Spleen (tissue), 13 donors: ENCODE measurements at places on chromosomes 12 and 14. TPM values are rescaled to one million over a fixed set of nuclear protein-coding genes. Genes with fewer than 3 reads are reported as not detected.
A peak's percentile ranks its signal among the peaks of the same experiment; 100 is the strongest.

- H3K36me3 ChIP-seq = no peaks in the 10 kb centered on the region
- no peak for DNase-seq
- H3K27ac ChIP-seq = no peak overlapping the region
- peaks cover 11% of the 10 kb centered on the region for H3K4me1 ChIP-seq
- no peaks in the 10 kb centered on the region for H3K27me3 ChIP-seq
Observed at GRCh38 chr12:32025906-32026305, 66.7 kb downstream of the RESF1 start.

DNA sequence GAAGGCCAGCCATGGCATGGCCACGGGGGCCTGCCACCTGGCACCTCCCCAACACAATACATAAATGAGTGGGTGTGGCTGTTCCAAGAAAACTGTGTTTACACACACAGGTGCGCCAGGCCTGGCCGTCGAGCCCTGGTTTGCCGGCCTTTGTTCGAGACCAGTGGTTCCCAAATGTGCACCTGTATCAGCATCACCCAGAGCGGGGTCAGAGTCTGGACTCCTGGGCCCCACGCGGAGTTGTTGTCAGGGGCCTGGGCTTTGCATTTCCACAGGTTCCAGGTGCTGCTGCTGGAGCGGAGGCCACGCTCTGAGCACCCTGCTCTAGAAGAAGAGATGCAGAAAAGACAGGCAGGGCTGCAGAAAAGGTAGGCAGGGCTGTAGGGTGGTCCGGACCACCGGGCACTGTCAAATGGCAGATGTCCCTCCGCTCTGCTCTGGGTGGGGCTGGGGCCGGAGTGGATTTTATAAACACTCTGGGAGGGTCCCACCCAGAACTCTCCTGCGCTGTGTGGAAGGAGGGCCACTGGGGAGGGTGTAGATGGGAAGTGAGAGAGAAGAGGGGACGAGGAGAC, 4.2 kb upstream of the ASPG start:
- peaks cover 6% of the 10 kb centered on the region for H3K4me1 ChIP-seq
- no peak overlapping the region for H3K4me3 ChIP-seq
- H3K27me3 ChIP-seq = peaks cover 34% of the 10 kb centered on the region
- H3K27ac ChIP-seq = no peak overlapping the region
- no peak for DNase-seq
- H3K36me3 ChIP-seq = no peaks in the 10 kb centered on the region

- no peak overlapping the region for H3K27ac ChIP-seq
- H3K4me1 ChIP-seq = peaks cover 7% of the 10 kb centered on the region
- H3K36me3 ChIP-seq = no peaks in the 10 kb centered on the region
- no peak overlapping the region for H3K4me3 ChIP-seq
- H3K27me3 ChIP-seq = no peaks in the 10 kb centered on the region
Observed at GRCh38 chr14:50932156-50932555, 12.1 kb downstream of the PYGL start.

DNA sequence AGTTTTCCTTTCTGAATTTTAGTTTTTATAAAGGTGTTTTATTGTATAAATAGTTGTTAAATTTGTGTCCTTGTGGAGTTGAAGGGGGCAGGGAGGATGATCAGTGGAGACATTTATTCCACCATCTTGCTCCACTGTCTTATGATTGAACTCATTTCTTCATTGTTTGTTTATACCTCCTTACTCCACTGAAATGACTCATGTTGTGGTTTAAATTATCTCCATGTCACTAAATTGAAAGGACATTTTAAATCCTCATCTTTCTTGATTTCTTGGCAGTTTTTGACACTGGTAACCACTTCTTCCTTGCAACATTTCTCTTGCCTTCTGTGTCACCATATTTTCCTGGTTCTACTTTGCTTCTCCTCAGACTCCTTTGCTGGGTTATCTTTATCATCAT, 23.6 kb upstream of the FERMT2 start:
- H3K4me3 ChIP-seq = no peak overlapping the region
- H3K27me3 ChIP-seq = no peaks in the 10 kb centered on the region
- no peak for DNase-seq
- H3K27ac ChIP-seq = no peak overlapping the region
- H3K4me1 ChIP-seq = no peaks in the 10 kb centered on the region

- H3K27ac ChIP-seq = peak within 1 kb of the TSS; percentile 81
- H3K4me1 ChIP-seq = peaks cover 28% of the 10 kb centered on the region
- H3K4me3 ChIP-seq = peak within 1 kb of the TSS; percentile 77
- H3K36me3 ChIP-seq = no peaks in the 10 kb centered on the region
Observed at GRCh38 chr14:70641548-70642302, at the start of gene TTC9. TTC9 (plus strand) TSS chr14:70641916; CDS start chr14:70642130, 214 bp downstream.

Gene BRI3BP
- total RNA-seq = 12.7 TPM

DNA sequence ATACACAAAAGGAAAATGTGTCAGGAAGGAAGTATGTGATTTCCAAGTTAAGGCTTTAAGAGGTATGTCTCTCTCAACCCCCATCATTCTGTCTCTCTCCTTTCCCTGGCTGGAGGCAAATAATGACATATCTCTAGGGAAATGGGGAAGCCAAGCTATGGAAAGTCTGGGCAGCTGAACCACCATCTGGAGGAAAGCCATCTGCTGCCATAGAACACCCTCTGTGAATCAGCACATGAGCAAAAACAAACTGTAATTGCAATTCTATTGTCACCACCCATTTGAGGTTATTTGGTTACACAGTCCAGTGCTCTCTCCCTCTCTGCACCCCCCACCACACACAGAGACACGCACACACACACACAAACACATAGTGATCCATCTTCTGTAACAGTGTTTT, 766.2 kb downstream of the FLRT2 start:
- H3K27ac ChIP-seq = no peak overlapping the region
- no peaks in the 10 kb centered on the region for H3K27me3 ChIP-seq
- no peak for DNase-seq
- no peak overlapping the region for H3K4me3 ChIP-seq
- no peaks in the 10 kb centered on the region for H3K36me3 ChIP-seq
- H3K4me1 ChIP-seq = no peaks in the 10 kb centered on the region

- H3K27ac ChIP-seq = no peak overlapping the region
- no peak overlapping the region for H3K4me3 ChIP-seq
- H3K36me3 ChIP-seq = no peaks in the 10 kb centered on the region
Observed at GRCh38 chr14:49512147-49512551, 74.0 kb downstream of the RPS29 start.

DNA sequence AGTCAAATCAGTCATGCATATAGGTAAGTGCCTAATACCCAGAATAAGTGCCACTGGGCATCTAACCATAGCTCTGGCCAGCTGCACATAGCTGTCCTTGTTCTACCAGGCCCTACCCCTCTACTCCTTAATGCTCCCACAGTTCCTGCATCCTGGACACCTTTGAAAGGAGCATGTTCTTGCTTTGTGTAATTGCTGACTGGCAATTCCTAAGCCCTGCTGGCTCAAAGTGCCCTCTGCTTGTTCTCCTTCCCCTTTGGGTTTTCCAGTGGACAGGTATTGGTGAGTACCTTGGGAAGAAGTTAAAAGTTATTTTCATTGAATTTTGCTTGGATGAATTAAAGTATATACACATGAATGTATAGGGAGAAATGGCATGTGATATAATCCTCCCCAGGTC, 516.4 kb downstream of the ETNK1 start:
- no peaks in the 10 kb centered on the region for H3K27me3 ChIP-seq
- no peak overlapping the region for H3K27ac ChIP-seq
- no peak for DNase-seq
- no peaks in the 10 kb centered on the region for H3K36me3 ChIP-seq
- H3K4me1 ChIP-seq = no peaks in the 10 kb centered on the region

DNA sequence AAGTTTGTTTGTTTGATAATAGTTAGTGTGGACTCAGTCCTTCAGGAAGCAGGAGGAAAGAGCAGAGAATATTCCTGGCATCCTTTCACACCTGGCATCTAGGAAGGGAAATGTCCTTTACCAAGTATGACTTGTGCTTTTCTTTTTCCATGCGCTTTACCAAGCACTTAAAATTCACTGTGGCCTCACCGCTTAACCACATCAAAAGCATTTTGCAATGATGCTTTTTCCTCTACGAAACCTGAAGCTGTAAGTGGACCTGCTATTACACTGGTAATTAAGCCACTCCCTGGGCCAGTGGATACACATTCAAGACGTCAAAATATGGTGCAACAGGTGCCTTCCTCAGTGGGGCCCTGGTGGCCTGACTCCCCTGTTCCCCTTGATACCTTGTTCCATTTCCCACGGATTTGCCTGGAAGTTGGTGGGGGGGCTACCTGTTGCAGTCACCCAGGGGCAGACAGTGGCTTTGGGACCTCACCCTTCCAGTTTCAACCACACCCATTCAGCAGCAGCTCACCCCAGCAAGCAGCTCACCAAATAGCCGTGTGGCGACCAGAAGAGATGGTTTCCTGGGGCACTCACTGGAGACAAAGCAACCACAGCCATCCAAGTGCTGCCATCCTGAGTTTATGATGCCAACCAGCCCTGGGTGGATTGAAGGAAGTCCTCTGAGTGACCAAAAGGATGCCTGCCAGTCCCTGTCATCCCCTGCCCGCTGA, 14.2 kb upstream of the FZD10 start:
- H3K36me3 ChIP-seq = no peaks in the 10 kb centered on the region
- peak; percentile 22 for DNase-seq

DNA sequence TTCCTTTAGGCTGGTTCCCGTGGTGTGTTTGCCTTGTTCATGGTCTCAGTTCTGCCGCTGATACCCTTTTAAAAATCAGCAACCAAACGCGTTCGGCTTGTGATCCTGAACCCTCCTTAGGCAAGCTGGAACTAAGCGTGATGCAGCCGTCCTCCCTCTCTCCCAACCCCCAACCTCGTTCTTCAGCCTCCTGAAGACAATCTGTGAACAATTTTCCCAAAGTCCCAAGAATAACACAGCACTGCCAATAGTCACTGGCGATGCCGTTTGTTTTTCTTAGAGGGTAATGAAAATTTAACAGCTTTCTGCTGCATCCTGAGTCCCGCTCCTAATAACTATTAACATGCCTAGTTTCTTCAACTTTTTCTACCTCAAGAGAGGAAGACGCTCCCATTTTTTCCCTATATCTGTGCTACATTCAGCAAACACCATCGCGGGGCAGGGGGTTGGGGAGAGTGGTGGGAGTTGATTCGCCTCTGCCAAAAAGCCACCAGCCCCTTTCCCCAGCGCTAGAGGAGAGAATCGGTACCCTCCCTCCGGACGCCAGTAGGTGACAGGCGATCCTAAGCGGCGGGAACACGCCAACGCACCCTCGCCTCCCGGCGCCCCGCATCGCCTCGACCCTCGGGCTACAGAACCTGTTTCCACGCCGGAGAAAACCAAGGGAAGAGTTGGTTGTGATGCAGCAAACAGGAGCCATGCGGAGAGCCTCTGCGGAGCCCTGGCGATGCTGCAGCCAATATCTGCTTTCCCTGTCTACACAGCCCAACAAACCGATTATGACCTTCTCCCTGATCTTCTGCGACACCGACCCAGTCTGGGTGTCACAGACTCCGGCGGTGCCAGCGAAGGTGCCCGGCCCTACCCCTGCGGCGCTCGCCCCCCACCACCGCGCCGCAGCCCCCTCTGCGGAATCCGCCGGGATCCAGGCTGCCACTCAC, 752 bp downstream of the PRICKLE1 start:
- DNase-seq = peak; percentile 79
- peaks cover 44% of the 10 kb centered on the region for H3K27me3 ChIP-seq
- H3K4me3 ChIP-seq = peak overlapping the region; percentile 51
- no peaks in the 10 kb centered on the region for H3K36me3 ChIP-seq
- peaks cover 22% of the 10 kb centered on the region for H3K4me1 ChIP-seq

Gene FGF23
- total RNA-seq = not detected

- H3K4me1 ChIP-seq = peaks cover 67% of the 10 kb centered on the region
- H3K27ac ChIP-seq = peak overlapping the region; percentile 98
- H3K4me3 ChIP-seq = peak overlapping the region; percentile 70
- no peaks in the 10 kb centered on the region for H3K36me3 ChIP-seq
Observed at GRCh38 chr12:46267575-46267824, 1.3 kb downstream of the SLC38A1 start.

Gene SFSWAP
- total RNA-seq = 58.6 TPM

DNA sequence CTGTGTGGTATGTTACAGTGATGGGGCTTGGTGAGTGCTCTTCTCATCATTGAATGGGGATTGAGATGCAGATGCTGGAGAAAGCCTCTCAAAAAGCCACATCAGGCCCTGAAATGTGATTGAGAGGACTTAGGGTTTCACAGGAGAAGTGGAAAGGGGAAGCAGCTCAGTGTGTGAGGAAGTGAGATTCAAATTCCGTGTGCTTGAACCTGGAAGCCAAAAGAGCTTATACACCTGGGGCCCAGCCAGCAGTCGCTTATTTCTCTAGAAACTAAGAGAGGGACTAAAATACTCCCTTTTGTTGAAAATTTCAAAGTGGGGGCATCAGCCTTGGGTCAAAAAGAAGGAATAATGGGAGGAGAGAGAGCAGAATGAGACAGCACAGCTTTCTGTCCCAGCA, 39.1 kb upstream of the GZMB start:
- peaks cover 27% of the 10 kb centered on the region for H3K4me1 ChIP-seq
- no peak for DNase-seq
- H3K27me3 ChIP-seq = no peaks in the 10 kb centered on the region
- no peak overlapping the region for H3K4me3 ChIP-seq
- no peaks in the 10 kb centered on the region for H3K36me3 ChIP-seq
- H3K27ac ChIP-seq = peak overlapping the region; percentile 83

Gene GLS2
- total RNA-seq = 2.0 TPM

Gene GUCY2C
- not detected for total RNA-seq

Gene USP44
- 4.4 TPM for total RNA-seq

DNA sequence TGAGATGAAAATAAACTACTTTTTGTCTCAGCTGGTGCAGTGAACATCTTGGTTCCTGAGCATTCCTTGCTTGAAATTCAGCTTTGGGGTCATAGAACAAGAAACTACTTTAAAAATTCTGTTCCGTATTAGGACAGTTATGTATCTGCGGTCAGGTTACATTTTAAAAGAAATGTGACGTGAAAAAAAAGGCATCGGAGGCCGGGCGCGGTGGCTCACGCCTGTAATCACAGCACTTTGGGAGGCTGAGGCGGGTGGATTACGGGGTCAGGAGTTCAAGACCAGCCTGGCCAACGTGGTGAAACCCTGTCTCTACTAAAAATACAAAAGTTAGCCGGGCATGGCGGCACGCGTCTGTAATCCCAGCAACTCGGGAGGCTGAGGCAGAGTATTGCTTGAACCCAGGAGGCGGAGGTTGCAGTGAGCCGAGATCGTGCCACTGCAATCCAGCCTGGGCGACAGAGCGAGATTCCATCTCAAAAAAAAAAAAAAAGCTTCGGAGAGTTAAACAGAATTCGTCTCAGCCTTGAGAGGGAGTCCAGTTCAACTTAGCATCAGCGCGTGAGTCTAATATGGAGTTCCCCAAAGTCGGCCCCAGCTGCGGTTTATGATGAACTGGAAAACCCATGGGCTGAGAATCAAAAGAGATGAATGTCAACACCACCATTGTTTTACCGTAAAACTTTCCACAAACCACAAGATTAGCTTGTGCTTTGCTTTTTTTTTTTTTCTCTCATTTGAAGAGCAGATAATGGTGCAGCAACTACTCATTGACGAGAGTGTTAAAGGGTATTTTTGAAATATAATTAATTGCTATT, 2.1 kb upstream of the SLC2A13 start:
- H3K4me1 ChIP-seq = peaks cover 14% of the 10 kb centered on the region
- H3K4me3 ChIP-seq = peak overlapping the region; percentile 42
- peak; percentile 69 for DNase-seq
- no peaks in the 10 kb centered on the region for H3K27me3 ChIP-seq

Gene MSI1
- total RNA-seq = not detected
